Fibroblast of skin of left quadriceps (primary cell): ENCODE measurements at places on chromosomes 1 and 21.

DNA sequence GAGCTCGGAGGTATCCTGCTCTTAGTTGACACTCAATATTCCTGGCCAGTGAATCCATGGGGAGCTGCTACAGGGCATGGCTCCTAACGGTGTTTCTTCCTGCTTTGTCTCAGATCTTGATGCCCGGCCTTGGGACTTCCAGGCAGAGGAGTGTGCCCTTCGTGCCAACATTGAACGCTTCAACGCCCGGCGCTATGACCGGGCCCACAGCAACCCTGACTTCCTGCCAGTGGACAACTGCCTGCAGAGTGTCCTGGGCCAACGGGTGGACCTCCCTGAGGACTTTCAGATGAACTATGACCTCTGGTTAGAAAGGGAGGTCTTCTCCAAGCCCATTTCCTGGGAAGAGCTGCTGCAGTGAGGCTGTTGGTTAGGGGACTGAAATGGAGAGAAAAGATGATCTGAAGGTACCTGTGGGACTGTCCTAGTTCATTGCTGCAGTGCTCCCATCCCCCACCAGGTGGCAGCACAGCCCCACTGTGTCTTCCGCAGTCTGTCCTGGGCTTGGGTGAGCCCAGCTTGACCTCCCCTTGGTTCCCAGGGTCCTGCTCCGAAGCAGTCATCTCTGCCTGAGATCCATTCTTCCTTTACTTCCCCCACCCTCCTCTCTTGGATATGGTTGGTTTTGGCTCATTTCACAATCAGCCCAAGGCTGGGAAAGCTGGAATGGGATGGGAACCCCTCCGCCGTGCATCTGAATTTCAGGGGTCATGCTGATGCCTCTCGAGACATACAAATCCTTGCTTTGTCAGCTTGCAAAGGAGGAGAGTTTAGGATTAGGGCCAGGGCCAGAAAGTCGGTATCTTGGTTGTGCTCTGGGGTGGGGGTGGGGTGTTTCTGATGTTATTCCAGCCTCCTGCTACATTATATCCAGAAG, 16.7 kb downstream of the ALX3 start:
- DNase-seq = no peak

DNA sequence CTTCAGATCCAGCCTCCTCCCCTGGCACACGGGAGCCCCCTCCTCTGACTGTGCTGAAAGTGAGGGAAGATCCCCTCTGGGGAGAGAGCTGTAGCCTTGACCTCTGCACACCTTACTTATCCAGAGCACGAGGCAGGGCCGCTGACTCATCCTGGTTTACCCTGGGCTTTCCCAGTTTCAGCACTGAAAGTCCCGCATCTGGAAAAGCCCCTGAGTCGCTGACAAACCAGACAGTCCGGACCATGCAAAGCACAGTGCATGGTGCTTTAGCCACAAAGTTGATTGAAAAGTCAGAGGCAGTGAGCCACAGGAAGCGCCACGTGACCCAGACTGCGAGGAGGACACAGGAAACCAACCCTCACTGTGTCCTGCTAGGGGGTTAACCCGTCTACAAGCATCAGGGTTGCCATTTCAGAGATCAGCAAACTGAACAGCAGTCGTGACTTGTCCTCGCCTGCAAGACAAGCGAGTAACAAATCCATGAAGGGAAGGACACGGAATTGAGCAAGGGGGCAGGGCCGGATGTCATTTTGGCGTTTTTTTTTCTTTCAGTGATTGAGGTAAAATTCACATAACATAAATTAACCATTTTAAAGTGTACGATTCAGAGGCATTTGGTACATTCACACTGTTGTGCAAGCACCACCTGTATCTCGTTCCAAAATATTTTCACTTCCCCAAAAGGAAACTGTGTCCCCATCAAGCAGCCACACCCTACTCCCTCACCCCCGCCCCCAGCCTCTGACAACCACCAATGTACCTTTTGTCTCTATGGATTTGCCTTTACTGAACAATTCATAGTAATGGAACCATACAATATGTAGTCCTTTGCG, 19.9 kb upstream of the IFNGR2 start:
- DNase-seq = no peak

DNA sequence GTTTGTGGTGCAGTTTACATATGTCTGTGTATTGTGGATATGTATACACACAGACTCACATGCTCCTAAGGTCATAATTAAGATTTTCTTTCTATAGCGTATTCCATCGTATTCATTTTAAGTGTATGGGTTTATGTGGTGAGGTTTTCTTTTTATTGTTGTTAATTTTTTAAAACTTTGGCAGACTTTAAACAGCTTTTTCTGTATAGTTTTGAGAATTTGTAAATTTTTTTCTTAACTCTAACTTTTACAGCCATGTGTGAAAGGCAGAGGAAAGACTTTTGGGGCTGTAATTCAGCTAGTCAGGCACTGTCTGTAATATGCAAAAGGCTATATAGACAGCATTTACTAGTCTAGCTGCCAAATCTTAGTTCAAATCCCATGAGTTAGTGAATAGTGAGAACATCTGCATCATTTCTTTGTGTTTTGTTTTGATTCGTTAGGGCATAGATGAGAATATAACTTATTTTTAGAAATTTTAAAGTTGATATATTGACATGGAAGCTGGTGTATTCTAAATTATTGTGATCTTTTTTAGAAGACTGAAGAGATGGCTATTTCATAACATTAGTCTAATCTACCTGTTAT, 2.3 kb downstream of the MAGI3 start:
- DNase-seq = no peak

DNA sequence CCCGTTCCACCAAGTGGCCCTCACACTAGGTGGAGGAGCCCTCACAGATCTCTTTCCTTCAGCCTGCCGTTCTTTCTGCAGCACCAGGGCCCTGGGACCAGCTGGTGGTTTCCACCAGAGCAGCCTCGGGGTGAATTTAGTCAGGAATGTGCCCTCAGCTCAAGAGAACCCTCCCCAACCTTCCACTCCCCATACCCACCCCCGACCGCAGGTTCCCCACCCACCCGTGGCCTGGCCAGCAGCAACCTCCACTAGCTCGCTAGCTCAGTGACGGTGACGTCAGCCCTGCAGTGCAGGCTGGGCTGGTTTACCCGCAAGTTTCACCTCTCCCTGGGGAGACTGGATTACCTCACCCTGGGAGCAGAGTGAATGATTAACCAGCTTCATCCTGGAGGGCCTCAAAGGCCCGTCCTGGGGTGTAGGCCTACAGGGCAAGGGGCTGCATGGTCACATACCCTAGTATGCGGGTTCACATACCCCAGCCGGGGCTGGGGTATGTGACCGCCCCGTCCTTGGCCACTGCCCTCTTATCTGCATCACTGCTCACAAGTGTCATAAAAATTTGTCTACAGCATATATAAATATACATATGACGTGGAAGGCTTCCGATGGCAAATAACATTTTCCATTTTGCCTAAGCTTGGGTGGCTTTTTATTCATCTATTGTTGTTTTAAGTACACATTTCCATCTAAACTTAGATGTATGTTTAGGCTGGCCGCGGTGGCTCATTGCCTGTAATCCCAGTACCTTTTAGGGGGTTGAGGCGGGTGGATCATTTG, 24.5 kb downstream of the ELF3 start:
- DNase-seq = peak; percentile 87

GRCh38 chr1:230599926-230600656, 42.2 kb upstream of the COG2 start:
- no peak for DNase-seq

DNA sequence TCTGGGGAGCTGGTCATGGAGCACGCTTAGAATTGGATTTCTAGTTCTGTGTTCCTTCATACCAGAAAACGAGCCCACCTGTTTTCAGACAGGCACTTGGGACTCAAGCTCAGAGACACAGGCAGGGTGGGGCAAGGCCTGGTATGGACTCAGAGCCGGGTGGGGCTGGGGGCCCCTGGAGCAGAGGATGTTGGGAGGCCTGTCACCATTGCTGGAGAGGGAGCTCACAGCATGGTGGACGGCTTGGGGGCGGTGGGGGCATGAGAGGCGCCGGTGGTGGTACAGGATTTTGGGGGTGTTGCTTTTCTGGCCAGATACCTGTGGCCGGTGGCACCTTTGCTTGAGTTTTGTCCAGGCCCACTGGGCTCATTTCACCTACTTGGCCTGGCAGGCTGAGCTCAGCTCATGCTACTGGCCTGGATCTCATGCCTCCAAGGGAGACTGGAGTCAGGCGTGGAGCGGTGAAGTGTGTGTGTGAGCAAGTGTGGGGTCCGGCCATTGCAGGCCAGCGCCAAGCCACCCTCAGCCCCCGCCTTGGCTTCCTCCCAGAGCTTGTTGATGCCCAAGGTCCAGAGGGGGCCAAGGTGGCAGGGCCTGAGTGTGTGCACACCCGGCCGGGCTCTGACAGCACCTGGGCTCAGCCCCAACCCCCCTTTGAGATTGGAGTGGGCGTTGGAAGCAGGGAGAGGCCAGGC, 8.7 kb downstream of the SLX9 start:
- no peak for DNase-seq

DNA sequence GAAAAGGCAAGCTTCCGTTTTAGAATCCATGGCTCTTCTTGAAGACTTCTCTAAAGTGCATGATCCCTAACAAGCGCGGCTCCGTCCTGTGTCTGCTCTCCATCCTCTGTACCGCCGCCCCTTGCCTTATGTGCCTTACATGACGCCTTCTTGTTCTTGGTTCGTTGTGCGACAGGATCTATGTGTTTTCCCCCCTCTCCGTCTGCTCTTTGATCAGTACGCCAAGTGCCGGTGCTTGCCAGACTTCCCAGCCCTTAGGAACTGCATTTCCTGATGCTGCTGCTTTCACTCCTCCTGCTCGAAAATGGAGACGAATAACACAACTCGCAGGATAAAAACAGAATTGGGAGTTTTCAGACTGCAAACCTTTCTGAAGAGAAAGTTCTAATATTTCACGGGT, 13.1 kb downstream of the NDUFV3 start:
- DNase-seq = no peak

DNA sequence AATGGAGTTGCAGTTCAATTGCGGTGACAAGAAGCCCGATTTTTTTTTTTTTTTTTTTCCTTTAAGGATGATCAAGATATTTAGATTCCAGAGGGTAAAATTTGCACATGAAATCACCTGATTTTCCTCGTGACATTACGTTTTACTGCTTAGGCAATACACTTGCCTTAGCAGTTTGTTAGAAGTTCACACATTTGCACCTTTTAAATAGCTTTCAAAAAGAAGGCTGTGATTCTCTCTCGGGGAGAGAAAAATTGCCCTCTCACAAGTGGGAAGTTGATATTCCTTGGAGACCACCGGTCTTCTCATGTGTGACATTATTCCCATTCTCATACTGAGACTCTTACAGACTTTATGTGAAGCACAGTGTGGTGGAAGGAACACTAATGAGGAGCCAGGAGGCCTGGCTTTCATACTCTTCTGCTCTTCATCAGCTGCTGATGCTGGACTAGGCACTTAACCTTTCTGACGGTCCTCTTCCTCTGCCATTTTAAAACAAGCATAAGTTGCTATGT, 69.8 kb upstream of the HSPA13 start:
- no peak for DNase-seq

DNA sequence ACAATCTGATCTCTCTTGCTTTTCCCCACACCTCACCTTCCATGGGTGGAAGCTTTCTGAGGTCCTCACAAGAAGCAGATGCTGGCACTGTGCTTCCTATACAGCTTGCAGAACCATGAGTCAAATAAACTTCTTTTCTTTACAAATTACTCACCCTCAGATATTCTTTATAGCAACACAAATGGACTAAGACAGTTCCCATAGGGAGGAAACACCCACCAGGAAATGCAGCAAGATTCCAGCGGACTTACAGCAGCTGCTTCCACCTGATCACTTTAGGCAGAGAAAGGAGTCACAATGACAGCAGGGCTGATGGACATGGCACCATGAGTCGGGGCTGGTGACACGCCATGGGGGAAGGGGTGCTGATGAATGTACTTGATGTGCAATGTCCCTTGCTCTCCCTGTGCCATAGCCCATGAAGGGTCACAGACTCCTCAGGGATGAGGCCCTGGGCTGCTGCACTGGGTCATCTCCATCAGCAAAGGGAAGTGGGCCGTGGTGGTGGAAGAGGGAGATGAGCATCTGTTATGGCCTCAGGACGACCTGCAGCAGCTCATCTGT, 53.9 kb downstream of the PRSS38 start:
- DNase-seq = no peak

- no peak for DNase-seq
These were observed 43.9 kb upstream of the POFUT2 start for GRCh38 chr21:45331531-45332147.

DNA sequence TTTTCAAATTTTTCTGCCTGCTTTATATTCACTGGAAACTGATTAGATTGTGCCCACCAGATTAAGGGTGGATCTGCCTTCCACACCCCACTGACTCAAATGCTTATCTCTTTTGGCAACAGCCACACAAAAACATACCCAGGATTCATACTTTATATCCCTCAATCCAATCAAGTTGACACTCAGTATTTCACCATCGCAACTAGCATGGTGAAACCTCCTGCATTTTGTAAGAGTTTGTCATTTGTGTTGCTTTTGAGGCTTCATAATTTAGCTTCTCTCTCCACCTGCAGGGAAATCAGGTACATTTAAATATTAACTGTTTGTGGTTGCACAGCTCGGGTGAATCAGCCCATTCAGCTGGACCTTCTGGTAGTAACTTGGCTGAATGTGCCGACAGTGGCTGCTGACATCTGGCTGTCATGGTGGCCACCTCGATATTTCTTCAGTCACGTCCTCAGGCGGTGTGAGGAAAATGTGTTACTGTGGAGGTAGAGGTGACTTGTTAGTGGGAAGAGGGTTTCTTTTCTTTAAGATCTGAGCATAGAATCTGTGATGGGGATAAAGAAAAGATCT, 224.0 kb downstream of the PTBP2 start:
- no peak for DNase-seq

GRCh38 chr21:45000637-45001133, 60.9 kb downstream of the SLX9 start:
- DNase-seq = no peak
